ENCODE measurements at places on chromosomes 11 and 22.

DNA sequence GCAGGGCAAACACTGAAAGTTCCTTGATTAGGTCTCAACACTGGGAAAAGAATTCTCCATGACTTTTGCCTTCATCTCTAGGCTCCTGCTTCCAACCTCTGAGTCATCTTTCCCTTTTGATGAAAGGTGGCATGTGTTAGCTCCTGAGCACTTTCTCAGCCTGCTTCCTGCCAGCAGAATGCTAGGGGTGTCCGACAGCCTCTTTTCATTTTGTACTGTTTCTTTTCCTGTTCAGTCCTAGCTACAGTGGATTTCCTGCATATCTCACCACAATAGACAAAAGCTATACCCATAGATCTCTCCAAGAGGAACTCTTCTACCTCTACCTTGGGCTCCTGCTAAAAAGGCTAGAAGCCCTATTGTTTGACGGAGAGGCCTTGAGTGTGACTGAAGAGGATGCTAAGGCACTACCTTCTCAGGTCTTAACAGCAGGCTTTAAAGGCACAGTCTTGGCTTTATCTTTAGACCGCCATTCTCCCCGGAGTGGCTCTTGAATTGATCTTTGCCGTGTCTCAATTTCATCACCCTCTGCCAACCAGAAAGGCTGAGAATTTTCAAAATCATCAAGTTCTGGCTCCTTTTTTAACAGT is 145.5 kb downstream of the RBFOX2 start:
- peak; percentile 61 for DNase-seq

DNA sequence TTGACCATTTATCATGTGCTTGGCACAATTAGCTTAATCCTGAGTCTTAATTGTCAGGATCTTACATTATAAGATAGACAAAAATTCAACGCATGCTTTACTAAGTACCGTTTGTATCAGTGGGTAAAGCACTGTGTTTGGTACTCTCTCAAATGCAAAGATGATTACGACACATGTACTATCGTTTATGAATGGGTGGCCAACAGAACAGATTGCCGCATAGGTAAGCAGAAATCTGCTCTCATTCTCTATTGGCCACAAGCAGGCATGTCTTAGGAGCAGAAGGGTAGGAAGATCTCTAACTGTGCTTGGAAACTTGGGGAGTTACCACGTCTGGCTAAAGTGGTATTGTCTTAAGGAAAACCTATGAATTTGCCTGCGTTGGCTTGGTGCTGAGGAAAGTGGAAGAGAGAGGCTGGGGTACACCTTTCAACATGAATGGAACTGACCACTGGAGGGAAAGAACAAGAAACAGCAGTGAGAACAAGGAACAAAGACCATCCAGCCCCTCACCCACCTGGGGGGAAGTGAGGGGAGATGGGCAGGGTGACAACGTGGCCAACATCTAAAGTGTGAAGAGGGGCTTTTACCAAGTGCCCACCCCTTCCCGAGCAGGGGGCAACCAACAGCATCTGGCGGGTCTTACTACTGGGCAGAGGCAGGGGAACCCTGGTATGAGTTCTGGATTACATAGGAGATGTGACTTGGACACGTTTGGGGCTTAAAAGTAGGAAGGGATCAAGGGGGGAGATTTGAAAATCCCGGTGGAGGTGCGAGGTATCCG is 1.0 kb upstream of the TUBA8 start:
- DNase-seq: no peak

DNA sequence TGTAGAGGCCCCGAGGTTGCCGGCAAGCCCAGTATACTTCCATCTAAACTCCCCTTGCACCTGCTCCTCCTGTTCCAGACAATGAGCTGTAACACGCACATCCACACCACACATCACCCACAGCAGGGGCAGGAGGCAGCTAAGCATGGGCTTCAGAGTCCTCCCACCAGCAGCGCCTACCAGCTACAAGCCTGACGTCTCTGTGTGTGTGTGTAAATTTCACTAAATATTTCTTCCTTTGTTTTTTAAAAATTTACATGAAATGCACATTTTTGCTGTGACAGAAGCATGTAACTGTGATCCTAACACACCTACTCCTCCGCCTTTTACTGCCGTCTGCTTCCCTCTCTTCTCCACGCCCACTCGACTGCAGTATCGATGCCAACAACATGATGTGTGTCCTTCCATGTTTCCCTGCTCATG is 29.4 kb upstream of the PACSIN2 start:
- no peak for DNase-seq

DNA sequence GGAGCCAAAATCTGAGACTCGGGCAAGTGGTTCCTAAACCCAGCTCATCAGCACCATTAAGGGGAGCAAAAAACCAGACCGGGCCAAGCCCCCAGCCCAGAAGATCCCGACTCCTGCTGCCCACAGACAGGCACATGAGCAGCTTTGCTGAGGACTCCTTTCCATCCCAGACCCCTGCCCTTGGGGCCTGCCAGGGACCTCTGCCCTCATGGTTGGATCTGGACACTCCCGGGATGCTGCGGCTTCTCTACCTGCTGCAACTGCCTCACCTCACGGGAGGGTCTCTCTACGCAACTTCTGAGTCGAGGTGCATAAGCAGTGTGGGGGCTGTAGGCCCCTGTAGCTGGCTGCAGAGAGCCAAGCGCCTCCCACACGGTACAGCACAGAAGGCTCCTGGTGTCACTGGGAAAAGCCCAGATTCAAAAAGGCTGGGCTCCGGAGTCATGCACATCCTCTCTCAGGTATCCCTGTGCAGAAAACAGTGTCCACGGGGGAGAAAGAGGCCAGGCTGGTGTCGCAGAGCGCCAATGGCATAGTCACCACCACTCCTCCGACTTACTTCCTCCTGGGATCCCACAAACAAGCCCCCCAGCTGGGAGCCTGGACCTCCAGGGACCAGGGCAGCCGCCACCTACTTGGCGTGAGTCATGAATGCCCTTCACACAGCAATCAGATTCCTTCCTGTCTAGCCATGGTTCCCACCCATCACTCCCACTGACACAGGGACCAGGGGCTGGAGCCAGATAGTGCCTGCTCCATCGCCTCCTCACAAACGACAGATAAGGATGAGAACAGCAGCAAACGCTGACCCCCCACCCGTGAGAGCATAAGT is 122.1 kb downstream of the BCR start:
- no peak for DNase-seq

GRCh38 chr11:18588297-18589252 is at the start of gene UEVLD:
Gene UEVLD, minus strand, starts transcription at chr11:18588734. Its CDS starts 80 bp downstream, at chr11:18588654.
- peak; percentile 96 for DNase-seq

DNA sequence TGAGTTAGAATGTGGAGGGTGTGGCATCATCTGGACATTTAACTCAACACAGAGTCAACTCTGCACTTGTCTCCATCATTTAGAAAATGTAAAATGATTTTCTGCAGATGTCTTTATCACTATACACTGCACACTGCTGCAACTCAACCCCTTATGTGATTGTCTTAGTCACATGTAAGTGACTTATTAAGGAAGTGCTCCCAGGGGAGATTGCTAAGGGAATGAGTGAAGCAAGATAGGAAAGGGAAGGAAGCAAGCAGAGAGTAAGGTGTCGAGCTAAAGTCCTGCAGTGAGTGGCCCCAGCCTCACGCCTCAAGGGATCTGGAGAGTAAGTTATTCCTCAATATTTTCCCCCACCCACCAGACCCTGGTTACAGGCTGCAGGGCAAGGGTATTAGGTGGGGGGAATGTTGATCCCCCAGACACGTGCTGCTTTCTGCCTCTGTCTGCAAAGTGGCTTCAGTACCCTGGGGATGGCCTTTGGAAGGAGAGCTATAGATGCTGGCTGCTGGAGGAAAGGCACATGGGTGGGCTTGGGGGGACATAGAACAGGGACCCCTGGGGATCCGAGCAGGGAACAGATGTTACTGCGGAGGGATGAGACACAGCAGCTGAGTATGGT is 7.2 kb upstream of the CBX6 start:
- DNase-seq: no peak

- DNase-seq: no peak
Measured at GRCh38 chr11:61775606-61776554, 16.5 kb downstream of the TMEM258 start.

GRCh38 chr11:87097582-87097981 is 59.8 kb downstream of the TMEM135 start:
- DNase-seq: peak; percentile 26

GRCh38 chr11:126214841-126215240 is 3.3 kb downstream of the FAM118B start:
- no peak for DNase-seq

DNA sequence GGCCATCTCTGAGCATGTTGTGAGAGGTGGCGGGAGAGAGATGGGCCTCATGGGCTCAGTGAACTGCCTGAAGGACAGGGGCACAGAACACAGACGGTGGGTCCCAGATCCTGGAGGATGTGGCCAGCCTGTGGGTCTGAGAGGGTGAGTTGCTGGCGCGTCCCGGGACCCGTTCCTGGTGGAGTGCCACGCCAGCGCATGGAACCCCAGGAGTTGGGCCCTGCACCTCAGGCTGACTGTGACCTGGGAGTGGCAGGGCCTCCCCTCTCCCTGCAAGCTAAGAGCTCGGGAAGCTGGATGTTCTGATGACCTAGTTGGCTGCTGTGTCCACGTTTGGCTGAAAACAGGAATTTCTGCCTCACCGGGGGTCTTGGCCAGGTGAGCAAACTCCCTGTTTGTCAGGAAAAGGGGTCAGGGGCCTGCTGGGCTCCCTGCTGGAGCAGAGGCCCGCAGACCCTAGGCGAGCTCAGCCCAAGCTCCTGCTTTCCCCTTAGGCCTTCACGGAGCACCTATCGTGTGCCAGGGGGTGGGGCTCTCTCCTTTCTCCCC is 15.0 kb downstream of the LRRC32 start:
- no peak for DNase-seq

- DNase-seq: no peak
Measured at GRCh38 chr22:49195636-49196035, 632.0 kb downstream of the BRD1 start.

- no peak for DNase-seq
Measured at GRCh38 chr22:20430101-20430719, 7.4 kb downstream of the SCARF2 start.

DNA sequence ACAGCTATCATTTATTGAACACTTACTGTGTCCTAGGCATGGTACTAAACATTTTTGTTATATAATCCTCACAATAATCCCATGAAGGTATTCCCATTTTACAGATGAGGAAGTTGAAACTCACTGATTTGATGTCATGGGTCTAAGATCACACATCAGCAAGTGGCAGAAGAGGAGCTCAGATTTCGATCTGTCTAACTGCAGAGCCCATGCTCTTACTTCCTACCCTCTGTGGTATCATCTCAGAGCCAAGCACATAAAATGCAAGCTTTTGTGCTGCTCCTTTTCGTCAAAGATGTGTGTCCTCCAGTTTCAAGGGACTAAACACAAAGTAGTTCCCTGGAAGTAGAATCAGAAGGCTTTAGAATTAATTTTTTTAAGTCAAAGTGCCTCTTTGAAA is 71.1 kb downstream of the ARFGAP2 start:
- no peak for DNase-seq

GRCh38 chr11:6371825-6372224 is 18.4 kb upstream of the SMPD1 start:
- no peak for DNase-seq

DNA sequence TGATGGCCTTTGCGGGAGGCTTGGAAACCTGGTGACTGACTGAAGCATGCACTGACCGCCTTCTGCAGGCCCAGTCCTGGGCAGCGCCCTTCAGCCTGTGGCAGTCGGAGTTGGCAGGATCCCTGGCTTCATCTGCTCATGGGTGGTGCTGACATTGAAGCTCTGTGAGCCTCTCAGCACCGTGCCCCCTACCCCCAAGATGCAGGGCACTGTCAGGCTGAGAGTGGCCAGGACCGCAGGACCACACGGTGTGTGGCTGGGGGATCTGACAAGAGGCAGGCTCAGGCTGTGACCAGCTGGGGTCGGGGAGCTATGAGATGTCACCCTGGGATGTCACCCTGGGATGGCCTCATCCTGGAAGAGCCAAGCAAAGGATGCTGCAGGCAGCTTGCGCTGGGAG is 32.7 kb downstream of the TBC1D22A start:
- no peak for DNase-seq

- DNase-seq: peak; percentile 83
Measured at GRCh38 chr11:9015677-9016076, 11.9 kb upstream of the NRIP3 start.

- no peak for DNase-seq
Measured at GRCh38 chr22:43449205-43449830, 37.5 kb downstream of the MPPED1 start.

DNA sequence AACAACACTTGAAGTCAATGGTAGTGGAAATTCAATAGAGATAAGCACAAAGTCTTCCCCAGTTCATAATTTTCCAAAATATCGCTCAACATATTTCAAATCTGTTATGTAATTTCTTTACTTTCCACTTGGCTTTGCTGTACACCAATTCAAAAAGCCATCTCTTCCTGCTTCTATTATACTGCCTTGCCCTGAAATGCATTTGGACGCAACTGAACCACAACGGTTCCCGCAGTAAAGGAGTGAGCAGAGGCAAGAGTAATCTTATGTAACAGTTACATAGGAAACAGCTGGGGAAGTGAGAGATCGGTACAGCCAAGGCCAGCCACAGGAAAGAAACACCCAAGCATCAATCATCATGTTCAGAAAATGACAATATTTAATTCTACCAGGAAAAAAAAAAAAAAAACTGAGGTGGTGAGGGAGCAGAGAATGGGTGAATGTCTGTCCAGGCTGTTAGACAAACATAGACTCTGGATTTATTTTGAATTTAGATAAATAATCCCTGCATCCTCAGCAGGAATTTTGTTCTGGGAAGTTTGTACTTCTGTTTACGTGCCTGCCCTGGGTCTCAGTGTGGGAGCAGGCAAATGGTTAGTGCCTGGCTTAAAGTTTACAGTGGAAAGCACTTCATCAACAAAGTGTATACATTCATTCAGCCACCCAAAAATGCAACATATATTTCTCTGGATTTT is 392.2 kb downstream of the ETS1 start:
- peak; percentile 82 for DNase-seq

DNA sequence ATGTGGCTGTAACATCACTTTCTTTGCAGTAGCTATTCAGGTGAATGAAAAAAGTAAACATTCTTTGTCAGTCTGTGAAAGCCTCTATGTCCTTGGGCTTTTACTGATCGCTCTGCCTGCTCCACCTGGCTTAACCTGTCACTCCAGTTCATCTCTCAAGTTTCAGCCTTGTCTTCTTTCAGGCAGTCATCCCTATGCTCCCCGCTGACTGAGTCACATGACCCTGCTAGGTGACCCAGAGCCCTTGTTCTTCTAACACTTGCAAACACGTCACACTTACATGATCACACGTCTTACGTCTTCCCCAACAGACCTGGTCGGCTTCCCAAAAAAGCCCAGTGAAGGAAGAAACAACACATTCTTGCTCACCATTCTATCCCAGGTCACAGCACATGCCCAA is 499.3 kb upstream of the TENM4 start:
- no peak for DNase-seq

GRCh38 chr11:64165481-64165841 is 452 bp downstream of the MACROD1 start:
- DNase-seq: peak; percentile 48

Measured in muscle of leg (tissue), 16 donors.